ENCODE measurements at places on chromosomes 3 and 15.
A peak's percentile ranks its signal among the peaks of the same experiment; 100 is the strongest.

- no peak for DNase-seq
These were observed 412.5 kb upstream of the RARB start for GRCh38 chr3:25015599-25015998.

- no peak for DNase-seq
These were observed 353.4 kb upstream of the TBL1XR1 start for GRCh38 chr3:177550667-177551066.

- DNase-seq, result no peak
These were observed 4.6 kb upstream of the RPL14 start for GRCh38 chr3:40452562-40452875.

DNA sequence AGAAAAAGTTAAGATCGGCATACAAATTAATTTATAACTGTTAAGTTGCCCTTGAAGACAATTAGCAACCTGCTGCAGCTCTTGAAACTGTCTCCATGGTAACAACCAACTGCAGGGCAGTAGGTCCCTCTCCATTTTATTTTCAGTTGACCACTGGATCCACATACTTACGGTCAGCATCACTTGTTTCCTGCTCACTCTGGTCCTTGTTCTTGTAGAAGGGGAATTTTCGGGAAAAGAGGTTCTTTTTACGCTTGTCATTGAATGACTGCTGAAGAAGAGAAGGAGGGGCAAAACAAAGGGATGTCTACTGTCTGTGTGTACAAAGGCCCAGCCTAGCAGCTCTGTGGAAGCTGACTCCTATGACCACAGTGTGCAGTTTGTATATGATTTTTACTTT is 46.8 kb upstream of the MELTF start:
- DNase-seq, result no peak

DNA sequence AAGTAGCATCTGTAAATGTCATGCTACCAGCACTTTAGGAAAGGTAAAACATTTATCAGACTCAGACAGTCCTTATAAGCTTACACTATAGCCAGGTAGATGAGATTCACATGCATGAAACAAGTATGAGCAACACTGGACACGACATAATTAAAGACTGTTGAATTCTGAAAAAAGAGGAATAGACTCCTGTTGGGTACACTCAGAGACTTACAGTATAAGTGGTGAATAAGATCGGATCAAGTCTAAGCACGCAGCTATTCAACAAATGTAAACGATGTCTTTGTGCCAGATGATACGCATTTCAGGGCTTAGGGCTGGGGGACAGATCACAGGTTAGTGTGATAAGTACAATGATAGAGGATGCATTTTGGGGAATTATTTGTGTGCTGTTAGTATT is 43.2 kb upstream of the SPPL2A start:
- DNase-seq, result no peak

GRCh38 chr15:55587321-55588069 is 650 bp downstream of the PYGO1 start:
- DNase-seq, result peak; percentile 30

DNA sequence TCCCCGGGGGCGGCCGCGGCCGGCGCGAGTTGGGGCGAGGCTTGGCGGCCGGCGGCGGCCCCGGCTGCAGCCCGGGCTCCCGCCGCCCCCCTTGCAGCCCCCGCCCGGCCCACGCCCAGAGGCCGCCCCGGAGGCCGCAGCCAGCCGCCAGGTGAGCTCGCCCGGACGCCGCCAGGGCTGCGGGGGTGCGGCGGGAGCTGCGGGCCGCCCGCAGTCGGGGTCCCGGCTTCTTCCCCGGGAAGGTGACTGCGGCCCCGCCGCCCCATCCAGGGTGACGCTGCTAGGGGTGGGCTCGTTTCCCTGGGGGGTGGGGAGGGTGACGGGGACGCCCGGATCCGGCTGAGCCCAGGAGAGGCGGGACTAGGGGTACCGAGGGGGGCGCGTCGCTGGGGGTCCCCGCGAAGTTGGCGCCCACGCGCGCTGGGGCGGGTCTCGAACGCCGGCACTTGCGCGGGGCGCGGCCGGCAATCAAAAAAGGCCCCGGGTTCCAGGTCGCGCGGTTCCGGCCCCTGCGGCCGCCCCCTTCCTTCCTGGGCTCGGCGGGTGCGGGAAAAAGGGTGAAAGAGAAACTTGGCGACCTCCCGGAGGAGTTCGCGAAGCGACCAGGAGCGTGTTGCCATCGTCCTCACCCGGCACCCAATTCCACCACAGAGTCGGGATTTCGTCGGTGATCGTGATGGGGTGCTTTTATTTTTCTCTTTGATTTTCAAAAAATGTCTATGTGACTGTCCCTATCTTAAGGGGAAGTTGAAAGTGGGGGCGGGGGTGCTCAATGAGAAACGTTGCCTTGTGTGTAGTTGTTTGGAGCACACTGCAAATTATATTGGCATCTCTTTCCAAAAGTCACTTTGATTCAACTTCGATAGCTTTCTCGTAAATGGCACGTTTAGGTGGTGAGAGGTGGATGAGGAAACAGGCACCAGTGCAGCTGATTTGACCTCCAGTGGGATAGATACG is 619 bp downstream of the ATXN7 start:
- DNase-seq, result no peak

DNA sequence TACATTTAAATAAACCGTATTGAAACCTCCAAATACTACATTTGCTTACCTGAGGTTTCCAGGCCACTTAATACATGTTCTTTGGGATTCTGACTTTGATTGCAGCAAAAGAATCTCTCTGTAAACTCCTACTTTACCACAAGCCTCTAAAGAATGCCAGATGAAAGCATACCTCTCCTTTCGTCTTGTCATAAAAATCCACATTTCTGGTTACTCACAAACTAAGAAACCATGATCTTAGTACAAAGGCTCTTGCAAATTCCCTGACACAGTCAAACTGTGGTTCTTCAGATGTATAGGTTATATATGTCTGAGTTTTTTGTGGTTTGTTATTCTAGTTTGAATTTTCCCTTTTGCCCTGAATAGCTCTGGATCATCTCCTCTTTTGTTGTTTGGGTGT is 188.4 kb downstream of the RAP2B start:
- DNase-seq, result peak; percentile 22

- DNase-seq, result no peak
These were observed 14.4 kb downstream of the TMPRSS7 start for GRCh38 chr3:112048911-112049310.
